ENCODE measurements at places on chromosomes 7 and 10.

DNA sequence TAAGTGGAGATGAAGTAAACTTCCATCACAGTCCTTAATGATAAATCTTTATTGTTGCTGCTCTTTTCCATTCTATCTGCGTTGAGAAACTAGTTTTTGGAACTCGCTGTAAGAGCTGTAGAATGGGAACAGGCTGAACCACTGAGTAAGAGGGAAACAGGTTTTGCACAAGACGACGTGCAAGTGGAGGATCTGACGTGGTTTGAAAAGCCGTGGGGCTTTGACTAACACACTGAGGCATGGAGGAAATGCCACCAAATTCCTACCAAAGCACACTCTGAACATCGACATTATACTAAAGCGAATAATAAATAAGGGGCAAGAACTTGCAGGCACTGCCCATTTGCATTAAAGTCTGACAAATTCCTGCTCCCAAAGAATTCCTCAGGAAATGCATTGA lies 160.6 kb downstream of the KLF6 start:
- peak; percentile 81 for DNase-seq

DNA sequence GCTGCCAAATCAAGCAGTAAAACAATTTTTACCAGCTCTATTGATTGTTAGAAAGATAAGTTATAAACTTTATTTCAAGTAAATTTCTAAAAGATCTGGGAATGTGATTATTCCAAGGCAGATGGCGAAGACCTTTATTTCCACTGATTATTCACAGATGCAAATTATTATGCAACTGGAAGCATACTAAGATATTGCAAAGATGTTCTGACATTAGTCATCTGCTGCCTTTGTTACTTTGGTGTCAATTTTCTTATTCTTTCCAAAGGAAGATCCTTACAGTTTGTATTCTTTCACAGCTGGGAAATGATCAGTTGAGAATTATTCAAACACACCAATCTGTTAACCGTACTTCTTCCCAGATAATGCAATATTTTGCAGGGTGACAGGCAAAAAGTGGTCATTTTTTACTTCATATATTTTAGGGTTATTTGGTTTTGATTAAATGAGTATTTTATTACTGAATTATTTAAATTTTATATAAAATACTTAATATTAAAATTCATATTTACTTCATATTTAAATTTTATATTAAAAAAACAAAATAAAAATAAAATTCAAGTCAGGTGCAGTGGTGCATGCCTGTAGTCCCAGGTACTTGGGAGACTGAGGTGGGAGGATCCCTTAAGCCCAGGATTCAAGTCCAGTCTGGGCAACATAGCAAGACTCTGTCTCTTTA lies 171.3 kb downstream of the FZD1 start:
- no peak for DNase-seq

- no peak for DNase-seq
Measured at GRCh38 chr7:125695626-125696025, 766.0 kb upstream of the POT1 start.

- no peak for DNase-seq
Measured at GRCh38 chr7:148894591-148894990, 10.5 kb upstream of the EZH2 start.

DNA sequence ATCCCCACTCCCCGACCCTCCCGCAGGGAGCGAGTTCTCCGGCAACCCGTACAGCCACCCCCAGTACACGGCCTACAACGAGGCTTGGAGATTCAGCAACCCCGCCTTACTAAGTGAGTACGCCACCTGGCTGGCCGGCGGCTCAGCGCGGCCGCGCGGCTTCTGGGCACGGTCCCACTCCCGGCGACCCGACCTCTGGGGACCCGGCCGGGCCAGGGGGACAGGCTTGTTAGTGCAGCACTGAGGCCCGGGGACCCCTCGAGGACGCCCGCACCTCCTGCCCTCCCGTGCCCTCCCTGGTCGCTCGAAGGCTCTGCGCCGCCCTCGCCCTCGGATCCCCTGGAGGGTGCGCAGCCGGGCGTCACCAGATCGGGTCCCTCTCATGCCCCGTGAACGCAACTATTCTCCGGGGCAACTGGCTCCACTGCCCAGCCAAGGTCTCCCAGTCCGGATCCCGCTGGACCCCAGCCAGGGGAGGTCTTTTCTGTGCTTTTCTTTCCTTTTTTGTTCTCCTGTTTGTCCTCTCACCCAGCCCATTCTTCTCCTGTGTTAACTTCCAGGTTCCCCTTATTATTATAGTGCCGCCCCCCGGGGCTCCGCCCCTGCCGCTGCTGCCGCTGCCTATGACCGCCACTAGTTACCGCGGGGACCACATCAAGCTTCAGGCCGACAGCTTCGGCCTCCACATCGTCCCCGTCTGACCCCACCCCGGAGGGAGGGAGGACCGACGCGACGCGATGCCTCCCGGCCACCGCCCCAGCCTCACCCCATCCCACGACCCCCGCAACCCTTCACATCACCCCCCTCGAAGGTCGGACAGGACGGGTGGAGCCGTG lies 81.8 kb downstream of the PAX2 start:
- peak; percentile 7 for DNase-seq

- no peak for DNase-seq
Measured at GRCh38 chr7:42852531-42852930, 59.3 kb downstream of the C7orf25 start.

GRCh38 chr7:40711706-40712105 lies 576.9 kb downstream of the SUGCT start:
- DNase-seq = no peak

DNA sequence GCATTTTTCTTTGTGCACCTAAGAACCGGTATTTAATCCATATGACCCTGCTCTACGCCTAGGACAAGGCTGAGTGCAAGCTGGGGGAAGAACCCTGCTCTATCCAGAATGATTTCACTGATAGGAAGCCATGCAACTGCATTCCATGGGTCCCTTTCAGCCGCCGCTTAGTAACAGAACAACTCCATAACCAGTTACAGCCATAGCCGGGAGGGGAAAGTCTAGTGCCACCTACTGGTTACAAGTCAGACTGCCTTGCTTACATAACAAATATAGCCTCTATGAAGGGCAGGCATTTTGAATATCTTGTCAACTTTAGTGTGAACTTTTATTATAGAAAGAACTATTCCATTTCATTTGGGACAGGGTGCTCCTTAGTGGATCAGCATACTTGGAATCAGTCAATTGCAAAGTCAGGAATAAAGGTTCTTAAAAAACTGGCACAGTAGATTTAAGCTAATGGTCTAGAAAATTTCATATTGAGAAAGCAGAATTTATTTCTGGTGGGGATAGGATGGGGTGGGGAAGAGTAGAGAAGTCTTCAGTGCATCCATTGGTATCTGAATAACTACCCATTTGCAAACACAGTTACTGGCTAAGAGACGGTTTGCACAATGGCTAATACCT lies 521.7 kb downstream of the ADRA2A start:
- DNase-seq = peak; percentile 17

- no peak for DNase-seq
Measured at GRCh38 chr7:130114776-130115175, 44.4 kb downstream of the KLHDC10 start.

DNA sequence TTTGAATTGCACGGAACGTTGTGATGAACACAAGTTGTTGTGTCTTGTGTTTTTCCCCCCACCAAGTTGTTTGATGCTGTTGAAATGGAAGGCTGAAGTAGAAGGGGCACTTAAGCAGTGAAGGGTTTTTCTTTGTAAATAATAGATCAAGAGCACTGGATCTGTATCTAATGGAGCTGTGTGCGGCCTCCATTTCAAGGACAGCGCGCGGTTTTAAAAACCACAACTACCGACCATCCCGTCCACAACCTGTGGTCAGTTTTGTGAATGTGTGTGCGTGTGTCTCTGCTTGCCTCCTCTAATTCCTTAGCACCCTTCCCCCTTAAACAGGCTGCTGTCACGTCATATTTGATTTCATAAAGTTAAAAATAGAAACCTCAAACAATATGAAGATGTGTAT lies 165.5 kb downstream of the TCF7L2 start:
- no peak for DNase-seq

DNA sequence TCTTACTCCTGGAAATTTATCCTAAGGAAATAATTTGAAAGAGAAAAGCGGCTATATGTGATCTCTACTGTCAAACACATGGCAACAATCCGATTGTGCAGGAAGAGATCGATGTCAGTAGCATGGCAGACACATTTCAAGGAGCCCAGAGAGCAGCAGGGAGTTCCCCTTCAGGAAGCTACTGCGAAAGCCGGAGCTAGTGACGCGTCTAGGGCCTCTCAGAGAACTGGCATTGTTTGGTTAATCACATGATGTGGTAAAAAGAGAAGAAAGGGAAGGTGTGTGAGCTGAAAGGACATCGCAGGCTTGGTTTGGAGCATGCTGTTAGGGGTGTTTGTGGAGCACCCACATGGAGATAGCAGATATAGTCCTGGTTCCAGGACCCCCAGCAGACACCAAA lies 74.9 kb downstream of the BEND7 start:
- no peak for DNase-seq

GRCh38 chr10:23341004-23341403 lies 3.6 kb downstream of the C10orf67 start:
- DNase-seq = peak; percentile 34

DNA sequence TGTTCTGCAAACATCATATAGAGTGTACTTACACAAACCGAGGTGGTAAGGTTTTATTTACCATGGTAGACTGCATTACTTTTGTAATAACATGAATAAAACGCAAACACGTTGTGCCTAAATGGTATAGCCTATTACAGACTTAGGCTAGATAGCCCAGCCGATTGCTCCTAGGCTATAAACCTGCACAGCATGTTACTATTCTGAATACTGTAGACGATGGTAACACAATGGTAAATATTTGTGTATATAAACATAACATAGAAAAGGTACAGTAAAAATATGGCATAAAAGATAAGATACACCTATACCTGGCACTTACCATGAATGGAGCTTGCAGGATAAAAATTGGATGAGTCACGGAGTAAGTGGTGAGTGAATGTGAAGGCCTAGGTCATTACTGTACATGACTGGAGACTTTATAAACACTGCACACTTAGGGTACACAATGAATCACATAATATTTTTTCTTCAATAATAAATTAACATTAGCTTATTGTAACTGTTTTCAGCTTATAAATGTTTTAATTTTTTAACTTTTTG lies 16.3 kb downstream of the AKR1D1 start:
- peak; percentile 62 for DNase-seq

GRCh38 chr10:12622691-12623090 lies 273.3 kb downstream of the CAMK1D start:
- no peak for DNase-seq

GRCh38 chr7:17305387-17306171 lies 7.1 kb downstream of the AHR start:
- no peak for DNase-seq

DNA sequence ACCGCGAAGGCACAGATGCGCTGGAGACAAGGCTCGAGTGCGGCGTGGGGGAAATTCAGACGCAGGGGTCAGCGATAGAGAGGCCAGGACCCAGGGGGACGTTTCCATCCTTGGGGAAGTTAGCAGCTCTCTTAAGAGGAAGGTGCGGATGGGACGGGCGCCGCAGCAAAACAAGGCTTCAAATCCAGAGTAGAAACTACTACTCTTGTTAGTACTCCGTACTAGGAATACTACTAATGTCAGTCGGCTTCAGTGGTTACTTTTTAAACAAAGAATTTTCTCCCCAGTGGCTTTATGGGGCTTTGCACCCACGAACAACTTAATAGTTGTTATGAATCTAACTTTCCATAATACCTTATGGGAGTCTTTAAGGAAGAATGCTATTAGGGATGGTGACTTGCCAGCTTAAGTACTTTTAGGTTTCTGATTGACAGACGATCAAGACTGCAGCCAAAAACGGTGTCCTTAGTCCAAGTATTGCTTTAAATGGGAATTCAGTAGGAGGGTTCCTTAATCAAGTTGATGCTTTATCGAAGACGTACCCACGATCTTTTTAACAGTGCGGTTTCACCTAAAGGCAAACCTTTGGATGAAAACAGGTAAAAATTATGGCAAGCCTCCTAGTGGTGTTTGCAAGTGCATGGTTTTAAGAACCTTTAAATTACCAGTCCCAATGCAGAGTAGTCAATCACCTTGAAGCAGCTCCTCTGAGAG lies 812 bp upstream of the IDE start:
- no peak for DNase-seq

DNA sequence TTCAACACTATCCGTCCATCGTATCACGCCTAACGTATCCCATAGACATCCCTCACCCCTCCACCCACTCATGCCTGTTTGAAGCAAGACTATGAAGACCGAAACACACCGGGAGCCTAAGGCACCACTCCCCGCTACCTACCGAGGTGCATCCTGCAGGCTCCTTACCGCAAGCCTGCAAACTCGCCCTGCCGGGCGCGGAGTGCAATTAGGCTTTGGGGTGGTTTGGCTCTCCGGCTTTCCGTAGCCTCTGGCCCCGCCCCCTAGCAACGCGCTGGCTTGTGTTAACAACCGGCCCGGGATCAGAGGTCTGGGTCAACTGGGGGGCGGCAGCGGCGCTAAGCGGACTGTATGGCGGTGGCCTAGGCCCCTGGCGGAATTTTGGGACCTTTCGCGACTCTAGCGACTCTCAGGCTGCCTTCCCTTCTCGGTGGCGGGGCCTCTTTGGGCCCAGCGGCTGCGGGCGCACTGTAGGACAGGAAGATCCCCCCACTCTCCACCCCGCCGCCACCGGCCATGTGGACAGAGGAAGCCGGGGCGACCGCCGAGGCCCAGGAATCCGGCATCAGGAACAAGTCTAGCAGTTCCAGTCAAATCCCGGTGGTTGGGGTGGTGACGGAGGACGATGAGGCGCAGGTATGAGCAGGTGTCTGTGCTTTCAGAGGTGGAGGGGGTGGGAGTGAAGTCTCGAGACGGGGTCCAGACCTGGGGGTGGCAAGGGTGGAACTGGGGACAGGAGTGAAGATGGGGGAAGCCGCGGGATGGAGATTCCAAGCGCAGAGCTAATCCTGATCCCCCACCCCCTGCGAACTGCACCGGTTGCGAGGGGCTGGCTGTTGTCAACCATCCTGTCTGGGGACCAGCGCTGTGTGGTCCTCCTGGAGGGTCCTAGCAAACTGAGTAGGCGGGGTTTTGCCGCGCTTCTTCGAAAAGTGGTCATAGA lies at the start of gene CFAP69:
TSS of gene CFAP69 (plus strand) at position 266 of the 943 bp plus-strand sequence. CDS start at position 517, 251 bp downstream.
- peak; percentile 89 for DNase-seq

GRCh38 chr7:137943132-137943551 lies 58.7 kb downstream of the CREB3L2 start:
- DNase-seq = peak; percentile 31

- no peak for DNase-seq
Measured at GRCh38 chr10:95133997-95134396, 60.0 kb upstream of the ACSM6 start.
